Panc1 (cell line): ENCODE measurements at places on chromosomes 7 and 10. TPM values are rescaled to one million over a fixed set of nuclear protein-coding genes. Genes with fewer than 3 reads are reported as not detected.

DNA sequence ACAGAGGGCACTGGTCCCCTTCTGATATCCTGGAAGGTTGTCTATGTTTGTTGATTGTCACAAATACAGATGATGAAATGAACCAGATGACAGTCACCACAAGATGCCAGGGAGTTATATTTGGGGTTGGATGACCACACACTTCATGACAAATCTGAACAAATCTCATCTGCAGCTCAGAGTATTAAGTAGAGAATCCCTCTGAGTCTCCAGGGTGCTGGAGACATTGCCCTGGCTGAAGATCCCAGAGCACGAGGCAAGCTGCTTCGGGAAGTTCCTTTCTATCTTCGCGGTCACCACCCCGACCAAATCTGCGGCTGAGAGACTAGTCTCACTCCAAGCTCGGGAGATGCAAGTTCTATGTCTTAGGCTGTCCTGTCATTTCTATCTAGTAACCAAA lies 9.0 kb downstream of the DENND2A start:
- H3K36me3 ChIP-seq: no peaks in the 10 kb centered on the region
- H3K4me3 ChIP-seq: no peak overlapping the region
- H3K27me3 ChIP-seq: no peaks in the 10 kb centered on the region
- H3K27ac ChIP-seq: no peak overlapping the region
- no peak for DNase-seq
- H3K4me1 ChIP-seq: no peaks in the 10 kb centered on the region; the same call in 1 of the 2 replicates

Gene MTERF1
- total RNA-seq: 13.6 TPM

GRCh38 chr7:121610243-121610642 lies 214.1 kb upstream of the FAM3C start:
- H3K27ac ChIP-seq: no peak overlapping the region
- no peaks in the 10 kb centered on the region; the same call in 1 of the 2 replicates for H3K27me3 ChIP-seq
- H3K4me1 ChIP-seq: no peaks in the 10 kb centered on the region
- H3K4me3 ChIP-seq: no peak overlapping the region
- H3K36me3 ChIP-seq: no peaks in the 10 kb centered on the region

Gene MYH16
- total RNA-seq: 0.23 TPM

Gene RPA3
- total RNA-seq: 93.5 TPM

Gene H2BK1
- total RNA-seq: not detected

Gene MYO1G
- 0.41 TPM for total RNA-seq
